ENCODE measurements at places on chromosomes 2 and 18. TPM values are rescaled to one million over a fixed set of nuclear protein-coding genes. Genes with fewer than 3 reads are reported as not detected.

DNA sequence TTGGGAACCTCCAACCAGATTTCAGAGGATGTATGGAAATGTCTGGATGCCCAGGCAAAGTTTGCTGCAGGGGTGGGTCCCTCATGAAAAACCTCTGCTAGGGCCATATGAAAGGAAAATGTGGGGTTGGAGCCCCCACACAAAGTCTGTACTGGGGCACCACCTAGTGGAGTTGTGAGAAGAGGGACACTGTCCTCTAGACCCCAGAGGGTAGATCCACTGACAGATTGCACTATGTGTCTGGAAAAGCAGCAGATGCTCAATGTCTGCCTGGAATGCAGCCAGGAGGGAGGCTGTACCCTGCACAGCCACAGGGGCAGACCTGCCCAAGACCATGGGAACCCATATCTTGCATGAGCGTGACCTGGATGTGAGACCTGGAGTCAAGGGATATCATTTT, 573.7 kb upstream of the NXPH2 start:
- no peak overlapping the region for H3K27ac ChIP-seq
- no peak overlapping the region for H3K4me3 ChIP-seq
- no peaks in the 10 kb centered on the region for H3K27me3 ChIP-seq

- H3K27ac ChIP-seq = no peak overlapping the region
- H3K36me3 ChIP-seq = no peaks in the 10 kb centered on the region
- DNase-seq = no peak
- no peak overlapping the region for H3K4me3 ChIP-seq
Observed at GRCh38 chr2:174027956-174028355, 62.8 kb upstream of the SP3 start.

GRCh38 chr2:79717364-79718007, 204.6 kb downstream of the CTNNA2 start:
- H3K36me3 ChIP-seq = no peaks in the 10 kb centered on the region
- no peak overlapping the region for H3K27ac ChIP-seq
- no peaks in the 10 kb centered on the region for H3K27me3 ChIP-seq
- DNase-seq = no peak
- no peaks in the 10 kb centered on the region for H3K4me1 ChIP-seq

- H3K27me3 ChIP-seq = no peaks in the 10 kb centered on the region
- no peak for DNase-seq
- no peaks in the 10 kb centered on the region for H3K36me3 ChIP-seq
- no peaks in the 10 kb centered on the region for H3K4me1 ChIP-seq
- no peak overlapping the region for H3K4me3 ChIP-seq
Observed at GRCh38 chr2:165572151-165572550, 102.7 kb downstream of the CSRNP3 start.

The TSPYL6 gene
- total RNA-seq = not detected

The AMMECR1L gene
- total RNA-seq = 14.0 TPM

- H3K4me3 ChIP-seq = no peak overlapping the region
- no peak for DNase-seq
- no peak overlapping the region for H3K27ac ChIP-seq
- H3K4me1 ChIP-seq = no peaks in the 10 kb centered on the region
Observed at GRCh38 chr2:190744041-190744440, 95.2 kb downstream of the NAB1 start.

The C2orf15 gene
- total RNA-seq = 2.0 TPM

GRCh38 chr2:39488450-39488849, 51.4 kb upstream of the MAP4K3 start:
- DNase-seq = no peak
- H3K4me1 ChIP-seq = peaks cover 9% of the 10 kb centered on the region
- H3K4me3 ChIP-seq = no peak overlapping the region
- no peaks in the 10 kb centered on the region for H3K36me3 ChIP-seq
- H3K27ac ChIP-seq = no peak overlapping the region
